Placental epithelial cell (primary cell): ENCODE measurements at places on chromosomes 3 and 15. TPM values are rescaled to one million over a fixed set of nuclear protein-coding genes. Genes with fewer than 3 reads are reported as not detected.

Gene IL12A
- under 0.01 TPM in 1 of 2 replicates, not detected in the other for total RNA-seq

Gene MSL2
- total RNA-seq = 19.6 and 24.4 TPM in 2 replicates

Gene WDR49
- not detected in 2 replicates for total RNA-seq

Gene FAM174B
- 10.3 and 11.4 TPM in 2 replicates for total RNA-seq

Gene GOLGA6L6
- total RNA-seq = not detected in 2 replicates

Gene BCHE
- 1.3 and 9.4 TPM in 2 replicates for total RNA-seq

Gene CCDC191
- total RNA-seq = 3.4 and 5.1 TPM in 2 replicates

Gene TTC23
- total RNA-seq = 29.3 and 39.3 TPM in 2 replicates

Gene SELENOK
- 18.5 and 25.8 TPM in 2 replicates for total RNA-seq

Gene RTP3
- total RNA-seq = not detected in 2 replicates

Gene GXYLT2
- 0.65 and 0.79 TPM in 2 replicates for total RNA-seq

Gene STRIT1
- not detected in 2 replicates for total RNA-seq

Gene CD47
- 49.1 and 57.5 TPM in 2 replicates for total RNA-seq

Gene CNTN3
- total RNA-seq = 3.3 and 3.9 TPM in 2 replicates
